Activated effector memory CD4-positive, alpha-beta T cell treated with Interleukin-2 at 50 U/mL for 16 hours (primary cell): ENCODE measurements at places on chromosomes 1 and 21.

DNA sequence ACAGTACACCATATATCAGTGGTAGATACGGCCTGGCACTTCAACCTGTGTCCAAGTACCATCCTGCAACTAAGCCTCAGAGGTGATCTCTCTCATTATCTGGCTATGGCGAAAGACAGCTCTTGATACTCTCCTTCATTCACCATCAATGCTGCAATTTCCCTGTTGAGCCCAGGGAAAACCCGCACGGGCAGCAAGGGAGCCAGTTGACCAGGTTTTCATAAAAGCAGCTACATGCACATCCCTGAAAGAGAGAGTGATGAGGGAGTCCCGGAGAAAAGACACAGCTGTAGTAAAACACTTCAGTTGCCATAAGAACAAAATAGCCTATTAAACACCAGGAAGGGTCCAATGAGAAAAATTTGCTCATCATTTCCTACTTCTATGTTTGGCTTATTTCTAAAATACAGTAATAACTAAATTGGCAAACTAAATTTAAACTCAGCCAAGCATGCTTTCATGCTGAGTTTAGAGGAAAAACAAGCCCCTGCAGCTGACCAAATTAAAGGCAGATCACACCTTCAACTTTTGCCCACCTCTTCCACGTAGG lies 68.3 kb downstream of the CAPZB start:
- no peak for DNase-seq

DNA sequence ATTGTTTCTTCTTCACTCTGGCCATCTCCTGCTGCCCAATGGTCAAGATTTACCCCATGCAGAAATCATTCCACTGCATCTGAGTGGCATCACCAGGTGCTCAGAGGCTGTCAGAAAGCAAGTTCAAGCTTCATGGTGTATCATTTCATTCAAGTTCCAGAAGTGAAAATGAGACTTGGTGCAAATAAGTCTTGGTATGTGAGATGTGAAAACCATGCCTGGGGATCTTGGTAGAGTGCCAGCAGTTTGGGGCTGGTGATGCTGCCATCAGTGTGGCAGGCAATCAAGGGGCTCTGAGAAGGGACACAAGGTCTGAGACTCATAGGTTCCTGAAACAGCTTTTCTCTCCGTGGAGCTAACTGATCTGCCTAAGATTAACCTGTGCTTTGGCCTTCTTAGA lies 52.0 kb downstream of the CD2 start:
- peak; percentile 47 for DNase-seq

DNA sequence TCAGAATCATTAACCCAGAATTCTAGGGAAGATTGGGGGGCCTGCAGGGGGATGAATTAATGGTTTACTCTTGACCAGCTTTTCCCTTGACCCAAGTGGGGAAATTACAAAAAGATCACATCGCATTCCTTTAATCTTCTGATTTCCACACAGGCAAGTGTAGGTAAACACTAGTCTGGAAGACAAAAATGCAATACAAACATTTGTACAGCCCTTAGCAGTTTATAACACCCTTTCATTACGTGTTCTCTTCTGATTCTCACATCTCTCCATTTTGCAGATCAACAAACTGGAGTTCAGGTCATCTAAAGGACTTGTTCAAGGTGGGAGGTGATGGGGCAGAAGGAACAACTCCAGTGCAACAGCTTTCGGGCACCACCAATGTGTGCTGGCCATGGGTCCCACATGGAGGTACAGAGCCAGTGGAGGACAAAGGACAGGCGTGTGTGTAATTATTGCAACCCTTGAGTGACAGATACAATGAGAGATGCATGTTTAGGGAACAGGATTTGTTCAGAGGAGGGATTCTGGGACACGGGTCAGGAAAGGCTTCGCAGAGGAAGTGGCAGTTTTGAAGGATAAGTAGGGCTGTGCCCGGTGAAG lies 20.4 kb downstream of the ATF3 start:
- DNase-seq: no peak

DNA sequence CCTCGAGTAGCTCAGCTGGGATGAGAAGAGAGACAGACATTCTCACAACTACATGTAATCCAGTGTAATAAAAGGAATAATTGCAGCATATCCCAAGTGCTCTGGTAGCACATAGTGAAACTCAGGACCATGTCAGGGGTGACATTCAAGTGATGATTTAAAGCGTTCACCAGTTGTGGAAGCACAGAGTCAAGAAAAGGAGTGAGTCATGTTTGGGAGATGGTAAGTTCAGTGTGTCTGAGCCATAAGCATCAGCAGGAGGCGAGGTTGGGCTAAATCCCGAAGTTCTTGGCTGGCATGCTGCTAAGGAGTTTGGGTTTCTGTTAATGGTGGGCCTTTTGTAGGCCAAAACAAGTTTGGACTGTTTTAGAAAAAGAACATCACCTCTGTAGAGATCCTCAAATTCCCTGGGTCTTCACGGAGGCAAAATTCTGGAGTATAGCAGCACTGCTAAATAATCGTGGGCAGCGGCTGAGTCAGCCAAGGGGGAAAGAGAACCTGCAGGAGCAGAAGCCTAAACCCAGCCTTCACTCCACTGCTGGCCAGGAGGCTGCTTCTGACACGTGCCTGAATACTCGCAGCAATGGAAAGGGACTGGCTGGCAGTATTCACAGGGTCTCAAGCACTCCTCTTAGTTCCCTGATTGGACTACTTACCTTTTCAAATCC lies 7.2 kb upstream of the NHLH1 start:
- DNase-seq: no peak
